ENCODE measurements at places on chromosomes 6 and 20.

GRCh38 chr6:41122918-41123317, 31.2 kb downstream of the TREML1 start:
- DNase-seq: no peak

- DNase-seq: no peak
These were observed 171.9 kb downstream of the JARID2 start for GRCh38 chr6:15417811-15418210.

- peak; percentile 36 for DNase-seq
These were observed 30.1 kb upstream of the TAGAP start for GRCh38 chr6:159074876-159075275.

DNA sequence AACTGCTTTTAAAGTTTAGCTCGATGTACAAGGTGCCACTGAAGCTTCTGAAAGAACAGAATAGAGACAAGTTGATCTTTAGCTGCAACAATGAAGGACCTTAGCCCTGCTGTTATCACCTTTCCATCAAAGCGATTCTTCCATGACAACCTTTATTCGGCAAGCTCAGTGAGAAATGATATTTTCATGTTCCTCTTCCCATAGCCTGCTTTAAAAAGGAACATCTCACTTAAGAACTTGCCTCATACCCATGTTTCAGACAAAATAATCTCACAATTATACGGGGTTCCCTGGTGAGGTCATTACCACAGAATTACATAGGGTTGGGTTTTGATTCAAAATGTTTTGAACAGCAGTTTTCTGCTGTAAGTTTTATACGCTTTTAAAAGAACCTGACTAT, 264.2 kb downstream of the THBS2 start:
- no peak for DNase-seq

GRCh38 chr20:50003253-50003656, 20.5 kb downstream of the SNAI1 start:
- no peak for DNase-seq

- DNase-seq: peak; percentile 63
These were observed 41.4 kb downstream of the MYT1 start for GRCh38 chr20:64205611-64206026.

- DNase-seq: no peak
These were observed 9.7 kb downstream of the BEND3 start for GRCh38 chr6:107105511-107106116.

- no peak for DNase-seq
These were observed 54.6 kb upstream of the UBR2 start for GRCh38 chr6:42509256-42509655.

DNA sequence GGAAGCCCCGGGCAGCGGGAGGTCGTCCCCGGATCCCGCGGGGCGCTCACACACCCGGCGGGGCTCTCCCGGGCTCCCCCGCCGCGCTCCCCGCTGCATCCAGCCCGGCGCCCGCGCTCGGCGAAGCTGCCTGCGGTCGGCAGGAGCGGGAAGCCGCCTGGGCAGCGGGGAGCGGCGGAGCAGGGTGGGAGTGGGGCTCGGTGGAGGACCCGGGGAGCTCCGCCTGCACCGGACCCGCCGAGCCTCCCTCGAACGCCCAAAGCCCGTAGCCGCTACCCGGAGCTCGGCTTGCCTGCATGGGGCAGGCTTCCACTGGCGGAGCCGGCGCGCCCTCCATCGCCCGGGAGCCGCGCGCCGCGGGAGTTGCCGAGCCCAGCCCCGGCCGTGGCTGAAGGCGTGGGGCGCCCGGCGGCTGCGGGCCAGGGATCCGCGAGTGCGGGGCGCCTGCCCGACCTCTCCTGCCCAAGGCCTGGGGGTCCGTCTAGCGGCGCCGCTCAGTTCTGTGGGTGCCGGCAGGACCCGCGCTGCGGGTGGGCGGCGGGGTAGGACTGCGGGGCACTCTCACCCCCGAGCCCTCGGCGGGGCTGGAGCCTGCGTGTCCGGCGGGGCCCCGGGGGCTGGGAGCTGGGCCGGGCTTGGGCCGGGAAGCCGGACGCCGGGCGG, 671 bp downstream of the CDH4 start:
- peak; percentile 51 for DNase-seq

DNA sequence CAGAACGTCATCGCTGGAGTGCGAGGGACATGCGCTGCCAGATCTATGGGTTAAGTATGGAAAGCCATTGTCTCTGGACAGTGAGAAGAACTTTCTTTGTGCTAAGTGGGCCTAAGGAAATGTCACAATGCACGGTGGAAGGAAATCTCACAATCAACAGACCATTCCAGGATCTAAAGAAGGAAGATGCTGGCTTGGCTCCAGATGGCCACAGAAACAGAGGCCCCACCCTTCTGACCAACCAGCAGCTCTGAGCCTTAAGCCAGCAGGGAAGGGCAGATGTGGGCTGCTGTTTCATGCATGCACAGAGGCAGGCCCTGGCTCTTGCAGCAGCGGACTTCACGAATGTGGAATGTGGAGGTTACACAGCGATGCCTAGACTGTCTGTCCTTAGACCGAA, 156.3 kb downstream of the SOBP start:
- no peak for DNase-seq

- DNase-seq: no peak
These were observed 28.2 kb upstream of the PMEPA1 start for GRCh38 chr20:57738053-57738452.

DNA sequence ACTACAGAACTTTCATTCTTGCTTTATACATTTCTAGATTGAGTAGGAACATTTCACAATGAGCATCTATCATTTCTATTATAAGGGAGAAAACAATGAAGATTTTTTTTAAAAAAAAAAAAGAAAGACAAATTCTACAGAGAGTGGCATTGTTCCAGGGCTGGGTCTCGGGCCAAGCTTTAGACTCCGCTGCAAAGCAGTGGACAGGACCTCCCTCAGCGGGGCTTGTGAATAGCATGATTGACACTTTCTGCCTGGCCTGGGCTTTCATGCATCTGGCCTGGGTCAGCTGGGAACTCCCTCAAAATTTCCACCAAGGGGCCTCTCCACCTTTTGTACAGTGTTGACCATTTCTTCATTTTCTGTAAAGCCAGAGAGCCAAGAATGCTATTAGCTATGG, 55.8 kb upstream of the HIVEP2 start:
- DNase-seq: peak; percentile 48

DNA sequence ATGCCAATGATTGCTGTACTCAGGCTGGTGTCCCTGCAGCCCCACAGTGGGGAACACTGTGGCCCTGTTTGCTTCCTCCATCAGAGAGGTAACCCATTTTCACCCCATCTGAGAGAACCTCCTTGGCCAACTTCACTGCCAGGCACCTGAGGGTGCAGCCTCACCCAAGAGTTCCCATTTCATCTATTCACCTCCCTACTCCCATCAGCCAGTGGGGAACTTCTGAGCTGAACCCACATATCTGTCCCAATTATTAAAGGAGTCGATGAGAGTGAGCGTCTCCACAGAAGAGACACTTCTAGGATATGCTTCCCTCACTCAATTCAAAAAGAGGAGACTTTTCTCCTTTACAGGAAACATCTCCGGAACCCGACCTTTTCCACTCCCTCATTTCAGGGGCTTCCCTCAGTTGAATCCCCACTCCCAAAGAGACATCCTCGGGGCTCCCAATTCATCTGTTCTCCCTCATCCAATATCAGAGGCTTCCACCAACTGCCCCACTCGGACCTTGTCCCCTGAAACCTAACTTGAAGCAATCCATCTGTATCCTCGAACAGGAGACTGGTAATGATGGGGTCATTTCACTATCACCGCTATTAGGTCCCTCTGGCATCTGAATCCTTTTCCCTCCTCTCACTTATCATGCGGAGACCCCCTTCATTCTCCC, 988 bp downstream of the UBE2V1 start:
- no peak for DNase-seq

GRCh38 chr6:18249271-18249670, 15.1 kb downstream of the DEK start:
- DNase-seq: no peak
